ENCODE measurements at places on chromosomes 13 and 19.

- no peak for DNase-seq
Observed at GRCh38 chr13:110705356-110705825, 525 bp downstream of the CARS2 start.

GRCh38 chr19:10998666-10999065, 37.8 kb downstream of the SMARCA4 start:
- no peak for DNase-seq

- peak; percentile 18 for DNase-seq
Observed at GRCh38 chr19:42252365-42253244, 2.3 kb downstream of the ERF start.

- DNase-seq = peak; percentile 86
Observed at GRCh38 chr19:39078436-39079200, 5.5 kb upstream of the ACP7 start.
